ENCODE measurements at places on chromosomes 6 and 20.

- no peak for DNase-seq
Measured at GRCh38 chr6:45538641-45539547, 161.2 kb upstream of the SUPT3H start.

- no peak for DNase-seq
Measured at GRCh38 chr6:166951670-166952060, 4.7 kb downstream of the RNASET2 start.

DNA sequence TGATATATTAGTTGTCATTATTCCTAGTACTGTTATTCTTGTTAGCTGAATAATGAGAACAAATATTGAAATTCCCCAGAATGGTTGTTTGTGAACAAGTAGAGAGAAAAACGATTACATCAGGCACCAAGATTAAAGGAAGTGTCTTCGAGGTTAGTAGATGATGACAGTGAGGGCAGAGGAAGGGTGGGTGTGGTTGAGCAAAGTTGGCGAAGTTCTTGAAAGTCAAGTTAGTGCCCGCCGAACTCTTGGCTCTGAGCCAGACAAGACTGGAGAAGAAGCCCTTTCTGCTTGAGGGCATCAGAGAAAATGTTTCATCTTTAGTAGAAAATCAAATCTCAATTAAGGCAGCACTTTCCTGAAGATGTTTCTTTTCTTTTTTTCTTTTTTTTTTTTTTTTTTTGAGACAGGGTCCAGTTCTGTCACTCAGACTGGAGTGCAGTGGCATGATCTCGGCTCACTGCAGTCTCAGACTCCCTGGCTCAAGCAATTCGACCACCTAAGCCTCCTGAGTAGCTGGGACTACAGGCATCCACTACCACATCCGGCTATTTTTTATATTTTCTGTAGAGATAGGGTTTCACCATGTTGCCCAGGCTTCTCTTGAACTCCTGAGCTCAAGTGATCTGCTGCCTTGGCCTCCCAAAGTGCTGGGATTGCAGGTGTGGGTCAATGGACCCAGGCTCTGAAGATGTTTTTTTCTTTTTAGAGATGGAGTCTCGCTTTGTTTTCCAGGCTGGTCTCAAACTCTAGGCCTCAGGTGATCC, 77.1 kb downstream of the SGK1 start:
- DNase-seq, result no peak

DNA sequence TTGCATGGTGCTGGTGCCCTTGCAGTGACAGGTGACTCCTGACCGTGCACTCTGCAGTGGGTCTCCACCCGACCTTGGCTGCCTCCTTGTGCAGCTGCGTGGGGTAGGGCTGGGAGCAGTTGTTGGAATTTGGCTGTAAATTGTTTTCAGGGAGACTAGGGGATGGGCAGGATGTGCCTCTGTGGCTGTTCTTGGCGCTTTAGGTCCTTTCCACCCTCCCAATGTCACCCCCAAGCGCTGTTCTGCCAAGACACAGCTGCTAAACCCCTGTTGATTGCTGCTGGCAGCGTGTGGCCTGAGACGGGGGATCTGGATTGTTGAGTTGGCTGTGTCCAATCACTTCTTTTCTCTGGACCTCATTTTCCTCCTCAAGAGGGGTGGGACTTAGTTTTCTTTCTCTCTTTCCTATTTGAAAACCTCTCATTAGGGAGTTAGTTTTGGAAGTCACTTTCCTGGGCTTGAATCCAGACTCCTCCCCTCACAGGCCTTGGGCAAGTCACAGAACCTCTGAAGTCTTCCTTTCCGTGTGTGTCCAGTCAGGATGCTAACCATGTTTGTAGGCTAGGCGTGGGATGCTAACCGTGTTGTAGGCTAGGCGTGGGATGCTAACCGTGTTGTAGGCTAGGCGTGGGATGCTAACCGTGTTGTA, 8.5 kb downstream of the IGF2R start:
- DNase-seq, result no peak

All from Caco-2 (cell line).